Activated CD8-positive, alpha-beta T cell treated with anti-CD3 and anti-CD28 coated beads, Interleukin-2, amount 10 ng/mL, durations not matched to agents 7 days and 5 days (primary cell): ENCODE measurements at places on chromosomes 2 and 18. TPM values are rescaled to one million over a fixed set of nuclear protein-coding genes. Genes with fewer than 3 reads are reported as not detected.
A peak's percentile ranks its signal among the peaks of the same experiment; 100 is the strongest.

- peaks cover 50% of the 10 kb centered on the region for H3K4me1 ChIP-seq
- H3K4me3 ChIP-seq, result peak overlapping the region; percentile 95
- H3K27ac ChIP-seq, result peak overlapping the region; percentile 93
- DNase-seq, result peak; percentile 64
Measured at GRCh38 chr2:74530239-74531187, 780 bp downstream of the HTRA2 start.

- H3K27me3 ChIP-seq, result peaks cover 3% of the 10 kb centered on the region
- no peak overlapping the region for H3K4me3 ChIP-seq
- no peak for DNase-seq
- peaks cover 17% of the 10 kb centered on the region for H3K4me1 ChIP-seq
Measured at GRCh38 chr2:219538956-219539788, 4.4 kb downstream of the CHPF start.

GRCh38 chr18:43994381-43994780 is 686.3 kb upstream of the SETBP1 start:
- no peaks in the 10 kb centered on the region for H3K4me1 ChIP-seq
- no peaks in the 10 kb centered on the region for H3K36me3 ChIP-seq
- H3K27me3 ChIP-seq, result no peaks in the 10 kb centered on the region
- no peak for DNase-seq

- DNase-seq, result no peak
- no peaks in the 10 kb centered on the region for H3K27me3 ChIP-seq
- peaks cover 8% of the 10 kb centered on the region for H3K4me1 ChIP-seq
- H3K36me3 ChIP-seq, result peaks cover 43% of the 10 kb centered on the region
Measured at GRCh38 chr2:168135630-168136029, 111.8 kb downstream of the STK39 start.

DNA sequence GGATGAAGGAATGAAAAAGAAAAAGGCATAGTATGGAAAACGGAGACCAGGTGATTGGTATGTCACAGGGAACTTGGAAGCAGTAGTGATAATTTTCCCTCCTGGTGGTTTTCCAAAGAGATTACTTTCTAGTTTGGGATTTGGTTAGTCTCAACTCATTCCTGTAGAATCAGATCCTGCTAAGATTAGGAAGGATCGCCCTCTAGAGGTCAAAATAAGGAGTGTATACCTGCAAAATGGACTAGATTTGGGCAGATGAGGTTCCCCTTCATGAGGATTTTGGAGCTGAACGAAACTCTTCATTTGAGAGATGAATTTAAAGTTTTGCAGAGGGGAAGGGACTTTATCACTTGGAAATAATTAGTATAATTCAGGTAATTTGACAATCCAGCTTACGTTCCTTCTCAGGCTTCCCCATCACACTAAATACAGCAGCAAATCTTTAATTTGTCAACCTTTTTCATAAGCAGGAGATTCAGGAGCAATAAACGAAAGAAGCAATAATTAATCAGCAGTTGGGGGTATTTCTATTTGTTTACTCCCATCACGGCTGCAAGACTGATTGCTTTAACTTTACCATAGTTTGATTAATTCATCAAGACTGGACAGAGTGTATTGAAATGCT is 65.2 kb downstream of the CCDC195 start:
- no peak overlapping the region for H3K4me3 ChIP-seq
- H3K27me3 ChIP-seq, result peaks cover 5% of the 10 kb centered on the region
- peak; percentile 23 for DNase-seq
- no peak overlapping the region for H3K27ac ChIP-seq
- H3K4me1 ChIP-seq, result no peaks in the 10 kb centered on the region

- H3K4me3 ChIP-seq, result no peak overlapping the region
- DNase-seq, result no peak
- H3K27ac ChIP-seq, result no peak overlapping the region
- H3K4me1 ChIP-seq, result no peaks in the 10 kb centered on the region
- H3K36me3 ChIP-seq, result no peaks in the 10 kb centered on the region
- H3K27me3 ChIP-seq, result no peaks in the 10 kb centered on the region
Measured at GRCh38 chr2:215161301-215161829, 22.9 kb upstream of the ABCA12 start.

DSG4 gene
- not detected for total RNA-seq

CRYGA gene
- not detected for total RNA-seq

ARMC9 gene
- 0.92 TPM for total RNA-seq

DAW1 gene
- total RNA-seq, result not detected
